WTC11 (cell line): ENCODE measurements at places on chromosomes 13 and 19.

- no peak for DNase-seq
Measured at GRCh38 chr19:56383826-56384605, 9.3 kb downstream of the ZNF582 start.

GRCh38 chr13:94234738-94235137, 244.7 kb downstream of the DCT start:
- DNase-seq = no peak

DNA sequence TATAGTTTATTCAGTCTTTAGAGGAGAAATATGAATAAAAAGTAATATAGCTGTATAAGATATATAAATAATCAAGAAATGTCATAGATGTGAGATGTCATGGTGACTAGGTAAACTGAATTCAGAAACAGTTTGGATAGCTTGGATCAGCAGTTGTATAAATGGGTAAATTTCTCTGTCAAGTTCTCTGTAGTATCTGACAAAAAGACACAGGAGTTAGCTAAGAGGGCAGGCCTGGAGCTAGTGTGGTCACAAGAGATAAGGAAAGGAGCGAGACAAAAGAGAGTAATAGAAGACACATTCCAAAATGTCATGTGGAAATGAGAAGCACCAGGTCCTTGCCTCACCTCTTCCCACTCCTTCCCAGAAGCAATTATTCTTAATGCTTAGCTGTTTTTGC, 349.0 kb downstream of the LMO7 start:
- no peak for DNase-seq

- no peak for DNase-seq
Measured at GRCh38 chr13:74450964-74451363, 316.8 kb upstream of the KLF12 start.

GRCh38 chr13:73599232-73600128, 534.7 kb downstream of the KLF12 start:
- DNase-seq = no peak

DNA sequence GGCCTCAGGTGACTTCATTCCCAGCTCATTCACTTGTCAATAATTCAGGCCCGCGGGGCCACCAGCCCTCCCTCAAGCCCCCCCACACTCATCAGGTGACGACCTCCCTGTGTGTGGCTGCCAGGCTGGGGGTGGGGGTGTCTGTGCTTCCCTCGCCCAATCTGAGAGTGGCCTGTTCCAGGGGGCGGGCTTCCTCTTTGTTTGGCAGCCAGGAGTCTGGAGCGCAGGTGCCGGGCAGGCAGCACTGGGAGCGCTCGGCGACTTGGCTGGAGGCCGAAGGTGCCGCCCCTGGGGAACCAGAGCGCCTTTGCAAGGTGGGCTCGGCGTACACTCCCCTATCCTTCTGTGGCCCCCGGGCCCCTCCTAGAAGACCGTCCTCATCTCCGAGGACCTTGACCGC, 5.4 kb upstream of the ZNF98 start:
- DNase-seq = no peak
